Stimulated activated CD4-positive, alpha-beta T cell treated with anti-CD3 and anti-CD28 coated beads, Interleukin-2, amount 100 ng/mL, for 48 hours (primary cell): ENCODE measurements at places on chromosomes 16 and 17.

DNA sequence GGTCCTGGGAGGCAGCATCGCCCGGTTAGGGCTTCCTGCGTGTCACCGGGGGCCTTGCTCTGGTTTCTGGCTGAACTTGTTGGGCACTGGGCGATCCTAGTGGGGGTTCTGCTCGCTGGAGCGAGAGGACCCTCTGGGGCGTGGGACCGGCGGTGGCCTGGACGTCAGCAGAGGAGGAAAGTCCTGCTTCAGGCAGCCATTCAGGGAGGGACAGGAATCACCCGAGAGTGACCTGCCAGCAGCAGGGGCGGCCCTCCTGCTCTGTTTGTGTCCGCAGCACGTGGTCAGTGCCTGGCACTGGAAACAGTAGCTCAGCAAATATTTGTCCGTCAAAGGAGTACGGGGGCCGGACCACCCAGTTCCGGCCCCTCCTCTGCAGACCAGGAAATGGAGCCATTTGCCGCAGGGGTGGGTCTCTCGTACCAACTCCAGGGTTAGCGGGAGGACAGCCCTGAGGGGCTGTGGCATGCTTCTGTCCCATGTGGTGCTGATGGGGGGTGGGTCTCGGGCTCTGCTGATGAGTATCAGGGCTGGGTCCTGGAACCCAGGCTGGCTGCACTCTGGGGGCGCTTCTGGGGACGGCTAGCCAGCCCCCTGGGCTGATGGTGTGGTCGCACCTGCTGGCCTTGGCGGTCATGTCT is 48.3 kb downstream of the BAIAP2 start:
- DNase-seq: no peak

DNA sequence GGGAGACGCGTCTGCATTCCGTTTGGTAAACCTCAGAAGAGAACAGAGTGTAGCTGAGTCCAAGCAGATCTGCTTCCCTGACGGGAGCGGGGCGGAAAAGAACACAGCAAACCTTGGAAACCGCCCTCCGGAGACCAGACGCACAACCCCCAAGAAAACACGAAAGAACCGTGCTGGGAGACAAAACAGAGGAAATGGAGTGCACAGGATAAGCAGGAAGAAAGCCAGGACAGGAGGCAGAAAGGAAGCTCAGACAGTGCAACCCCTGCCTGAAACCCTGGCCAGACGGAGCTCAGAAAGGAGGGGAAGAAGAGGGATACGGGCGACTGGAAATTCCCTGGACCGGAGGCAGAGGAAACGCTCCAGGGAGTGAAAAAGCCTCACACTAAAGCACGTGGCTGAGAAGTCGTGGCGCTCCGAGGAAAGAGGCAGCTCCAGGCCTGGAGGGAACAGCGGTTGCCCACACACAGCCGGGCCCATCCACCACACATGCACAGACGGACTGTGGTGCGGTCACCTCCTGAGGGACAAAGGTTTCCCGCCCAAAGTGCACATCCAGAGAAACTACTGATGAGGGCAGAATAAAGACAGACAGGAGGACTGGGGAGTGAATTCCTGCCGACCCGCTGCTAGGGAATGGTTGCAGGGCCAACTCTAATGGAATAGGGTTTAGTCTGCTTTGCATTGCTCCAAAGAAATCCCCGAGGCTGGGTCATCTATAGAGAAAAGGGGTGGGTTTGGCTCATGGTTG is 10.2 kb downstream of the DPEP1 start:
- DNase-seq: no peak

DNA sequence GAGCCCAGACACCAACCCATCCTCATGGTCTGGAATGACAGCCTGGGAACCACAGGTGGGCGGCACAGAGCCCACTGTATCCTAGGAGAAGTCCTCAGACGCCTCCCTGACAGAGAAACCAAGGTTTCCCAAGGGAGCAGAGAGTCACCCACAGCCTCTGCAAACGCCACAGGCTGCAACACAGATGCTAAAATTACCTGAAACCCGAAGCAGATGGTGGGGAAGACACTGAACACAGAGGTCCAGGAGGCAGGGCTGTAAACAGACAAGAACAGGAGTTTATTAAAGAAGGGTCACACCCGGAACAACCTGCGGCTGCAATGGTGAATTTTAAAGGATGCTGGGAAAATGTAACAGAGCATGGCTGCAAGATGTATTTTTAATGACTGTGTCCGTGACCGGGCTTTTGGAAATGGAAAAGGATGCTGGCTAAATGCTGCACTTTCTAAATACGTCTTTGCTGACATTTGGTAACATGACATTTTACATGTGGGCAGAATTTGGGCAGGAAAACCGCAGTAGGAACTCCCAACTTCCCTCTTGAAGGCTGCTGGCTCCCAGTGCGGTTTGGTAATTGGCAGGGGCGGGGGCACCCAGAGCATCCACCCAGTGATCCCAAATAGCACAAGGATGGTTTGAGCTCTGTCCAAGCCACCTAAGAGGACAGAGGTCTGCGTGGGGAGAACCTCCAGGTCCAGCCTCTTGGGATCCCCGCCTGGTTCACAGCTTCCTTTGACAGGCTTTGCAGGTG is 13.1 kb downstream of the SLC38A8 start:
- no peak for DNase-seq

DNA sequence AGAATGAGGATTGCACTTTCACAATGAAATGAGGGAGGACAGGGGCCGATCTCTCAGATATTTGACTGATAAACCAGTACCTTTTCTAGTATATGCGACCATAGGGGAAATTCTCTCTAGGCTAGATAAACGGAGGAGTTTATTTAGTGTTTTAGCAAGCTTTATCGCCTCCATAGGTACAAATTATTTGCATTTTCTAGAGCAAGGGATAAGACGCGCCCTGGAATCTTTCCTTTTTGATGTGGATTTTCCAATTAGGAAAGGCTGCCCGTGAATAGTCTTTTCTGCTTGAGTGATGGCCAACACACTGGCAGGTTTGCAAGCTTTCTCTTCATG is 351 bp upstream of the GDPD1 start:
- DNase-seq: no peak

- no peak for DNase-seq
Measured at GRCh38 chr16:81601008-81601428, 156.4 kb downstream of the CMIP start.

DNA sequence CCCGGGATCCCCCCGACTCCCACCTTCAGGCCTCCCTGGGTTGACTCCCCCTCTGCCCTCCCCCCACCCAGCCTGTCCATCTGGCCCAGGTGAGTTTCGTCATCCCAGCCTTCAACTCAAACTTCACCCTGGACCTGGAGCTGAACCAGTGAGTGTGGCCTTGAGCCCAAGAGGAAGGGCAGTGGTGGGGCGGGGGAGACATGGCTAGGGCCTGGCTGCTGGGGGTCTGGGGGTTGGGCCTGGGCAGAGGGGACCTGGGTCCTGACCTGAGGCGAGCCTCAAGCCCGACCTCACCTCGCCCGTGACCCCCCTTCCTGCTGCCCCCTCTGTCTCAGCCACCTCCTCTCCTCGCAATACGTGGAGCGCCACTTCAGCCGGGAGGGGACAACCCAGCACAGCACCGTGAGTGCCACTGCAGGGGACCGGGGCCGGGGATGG is 10.9 kb downstream of the ADAM11 start:
- no peak for DNase-seq

DNA sequence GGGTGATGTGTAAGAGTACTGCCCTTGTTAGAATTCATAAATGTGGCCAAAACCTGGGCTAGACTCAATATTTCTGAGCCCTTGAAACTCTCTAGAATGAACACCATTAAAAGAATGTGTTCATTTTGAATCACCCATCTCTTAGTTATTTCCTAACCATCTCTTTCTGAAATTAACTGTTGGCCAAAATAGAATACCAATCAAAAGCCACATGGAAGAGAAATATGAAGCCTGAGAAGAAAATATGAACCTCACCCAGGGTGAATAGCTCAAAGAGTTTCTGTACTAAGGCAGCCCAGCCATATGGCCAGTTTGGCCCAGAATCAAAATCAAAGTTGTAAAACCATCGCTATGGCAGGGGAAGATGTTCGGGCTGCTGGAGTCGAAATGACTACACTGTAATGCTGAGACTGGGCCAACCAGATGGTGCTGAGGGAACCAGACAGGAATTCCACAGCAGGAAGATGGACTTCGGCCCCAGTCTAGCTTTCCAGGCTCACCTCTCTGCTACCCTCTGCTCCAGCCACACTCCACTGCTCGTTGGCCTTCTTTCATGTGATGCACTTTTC is 154.3 kb upstream of the ZFHX3 start:
- DNase-seq: no peak

GRCh38 chr17:62657690-62658089 is 30.2 kb downstream of the MRC2 start:
- no peak for DNase-seq

DNA sequence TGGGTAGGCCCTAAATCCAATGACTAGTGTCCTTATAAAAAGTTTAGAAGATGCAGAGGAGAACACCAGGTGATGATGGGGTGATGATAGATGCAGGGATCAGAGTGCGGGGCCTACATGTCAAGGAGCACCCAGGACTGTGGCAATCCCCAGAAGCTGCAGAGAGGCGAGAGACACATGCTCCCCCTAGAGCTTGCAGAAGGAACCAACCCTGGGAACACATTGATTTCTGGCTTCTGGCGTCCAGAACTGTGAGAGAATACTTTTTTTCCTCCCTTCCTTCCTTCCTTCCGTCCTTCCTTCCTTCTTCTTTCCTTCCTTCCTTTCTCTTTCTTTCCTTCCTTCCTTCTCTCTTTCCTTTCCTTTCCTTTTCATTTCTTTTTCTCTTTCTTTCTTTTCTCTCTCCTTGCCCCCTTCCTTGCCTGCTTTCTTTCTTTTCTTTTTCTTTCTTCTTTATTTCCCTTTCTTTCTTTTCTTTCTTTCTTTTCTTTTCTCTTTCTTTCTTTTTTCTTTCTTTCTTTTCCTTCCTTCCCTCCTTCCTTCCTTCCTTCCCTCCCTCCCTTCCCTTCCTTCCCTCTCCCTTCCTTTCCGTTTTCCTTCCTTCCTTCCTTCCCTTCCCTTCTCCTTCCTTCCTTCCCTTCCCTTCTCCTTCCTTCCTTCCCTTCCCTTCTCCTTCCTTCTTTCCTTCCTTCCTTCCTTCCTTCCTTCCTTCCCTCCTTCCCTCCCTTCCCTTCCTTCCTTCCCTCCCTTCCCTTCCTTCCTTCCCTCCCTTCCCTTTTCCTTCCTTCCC is 134.3 kb downstream of the HAPSTR1 start:
- DNase-seq: no peak

DNA sequence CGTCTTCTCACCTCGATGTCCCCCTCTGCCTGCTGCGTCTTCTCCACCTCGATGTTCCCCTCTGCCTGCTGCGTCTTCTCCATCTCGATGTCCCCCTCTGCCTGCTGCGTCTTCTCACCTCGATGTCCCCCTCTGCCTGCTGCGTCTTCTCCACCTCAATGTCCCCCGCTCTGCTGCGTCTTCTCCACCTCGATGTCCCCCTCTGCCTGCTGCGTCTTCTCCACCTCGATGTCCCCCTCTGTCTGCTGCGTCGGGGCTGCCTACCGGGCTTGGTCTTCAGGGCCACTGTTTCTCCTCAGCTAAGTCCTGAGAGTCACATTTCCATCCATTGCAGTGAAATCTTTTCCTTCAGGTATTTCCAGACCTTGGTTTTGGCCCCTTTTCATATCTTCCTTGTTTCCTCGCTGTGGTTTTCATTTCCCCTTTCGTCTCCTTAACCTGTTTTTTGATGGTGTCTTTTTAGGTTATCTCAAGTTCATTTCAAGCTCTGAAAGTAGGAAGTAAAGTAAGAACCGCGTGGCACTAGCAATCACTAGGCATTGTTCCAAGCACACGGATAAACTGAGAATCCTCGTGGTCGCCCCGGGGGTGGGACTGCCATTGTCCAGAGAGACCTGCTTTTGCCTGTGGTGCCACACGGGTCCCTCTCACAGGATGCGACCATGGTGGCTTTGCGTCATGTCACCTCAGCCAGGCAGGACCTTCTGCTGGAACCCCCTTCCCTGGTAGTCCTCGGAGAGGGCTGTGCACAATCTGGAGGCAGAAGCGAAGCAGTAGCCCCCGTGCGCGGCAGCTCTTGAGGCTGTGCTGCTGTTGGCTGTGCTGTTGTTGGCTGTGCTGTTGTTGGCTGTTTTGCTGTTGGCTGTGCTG is 9.5 kb upstream of the ZNF750 start:
- no peak for DNase-seq

GRCh38 chr16:13702614-13703013 is 217.3 kb upstream of the ERCC4 start:
- DNase-seq: no peak

DNA sequence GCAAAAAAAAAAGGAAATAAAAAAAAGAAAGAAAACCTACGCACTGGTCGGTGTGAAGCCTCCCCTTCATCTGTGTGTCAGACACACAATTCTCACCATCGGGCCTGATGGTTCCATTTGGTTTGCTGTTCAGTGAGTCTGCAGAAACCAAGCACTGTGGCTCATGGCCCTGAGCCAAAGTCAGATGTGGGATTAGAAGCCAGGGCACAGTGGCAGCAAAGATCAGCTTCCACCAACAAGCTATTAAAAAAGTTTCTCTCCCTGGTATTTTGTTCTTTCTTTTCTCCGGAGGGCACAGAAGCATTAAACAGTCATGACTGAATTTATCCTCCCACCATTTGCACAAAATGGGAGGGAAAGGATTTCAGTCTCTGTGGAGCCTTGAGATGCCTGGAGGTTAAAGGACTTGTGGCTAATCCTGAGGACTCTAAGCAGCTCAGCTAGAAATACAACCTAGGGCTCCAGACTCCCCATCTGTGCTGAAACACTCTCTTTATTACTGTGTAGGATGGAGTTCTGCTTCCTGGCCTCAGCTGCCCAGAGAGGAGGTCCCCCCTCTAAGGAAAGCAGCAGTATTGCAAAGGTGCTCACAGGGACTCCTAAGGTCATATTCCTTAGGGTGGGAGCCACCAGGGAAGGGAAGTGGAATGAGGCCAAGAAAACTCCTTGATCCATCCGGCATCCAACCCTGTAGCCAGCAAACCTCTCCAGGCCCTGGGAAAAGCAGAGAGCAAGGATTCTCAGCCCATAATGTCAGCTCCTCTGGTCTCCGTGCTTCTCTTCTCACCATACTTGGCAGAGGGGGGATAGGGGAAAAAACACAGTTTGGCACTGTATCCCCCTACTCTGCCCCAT is 28.2 kb downstream of the SLC39A11 start:
- no peak for DNase-seq

GRCh38 chr16:88685156-88686061 is 898 bp downstream of the SNAI3 start:
- DNase-seq: no peak

- DNase-seq: no peak
Measured at GRCh38 chr17:72425133-72425793, 304.4 kb downstream of the SOX9 start.

DNA sequence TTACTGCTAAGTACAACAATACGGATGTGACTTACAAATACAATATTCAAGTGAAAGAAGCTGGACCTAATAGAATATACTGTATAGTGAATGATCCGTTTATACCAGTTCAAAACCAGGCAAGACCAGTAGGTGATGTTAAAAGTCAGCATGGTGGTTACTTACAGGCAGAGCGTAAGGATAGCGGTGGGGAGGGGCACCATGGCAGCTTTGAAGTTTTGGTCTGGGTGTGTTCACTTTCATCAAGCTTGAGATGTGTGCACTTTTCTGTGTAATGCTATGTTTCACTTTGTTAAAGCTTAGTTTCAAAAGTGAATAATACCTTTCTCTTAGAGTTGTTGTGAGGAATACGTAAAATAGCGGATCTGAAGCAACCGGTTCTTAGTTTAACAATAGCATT is 16.5 kb upstream of the SLC35G3 start:
- no peak for DNase-seq
